ENCODE measurements at places on chromosomes 2 and 18.

DNA sequence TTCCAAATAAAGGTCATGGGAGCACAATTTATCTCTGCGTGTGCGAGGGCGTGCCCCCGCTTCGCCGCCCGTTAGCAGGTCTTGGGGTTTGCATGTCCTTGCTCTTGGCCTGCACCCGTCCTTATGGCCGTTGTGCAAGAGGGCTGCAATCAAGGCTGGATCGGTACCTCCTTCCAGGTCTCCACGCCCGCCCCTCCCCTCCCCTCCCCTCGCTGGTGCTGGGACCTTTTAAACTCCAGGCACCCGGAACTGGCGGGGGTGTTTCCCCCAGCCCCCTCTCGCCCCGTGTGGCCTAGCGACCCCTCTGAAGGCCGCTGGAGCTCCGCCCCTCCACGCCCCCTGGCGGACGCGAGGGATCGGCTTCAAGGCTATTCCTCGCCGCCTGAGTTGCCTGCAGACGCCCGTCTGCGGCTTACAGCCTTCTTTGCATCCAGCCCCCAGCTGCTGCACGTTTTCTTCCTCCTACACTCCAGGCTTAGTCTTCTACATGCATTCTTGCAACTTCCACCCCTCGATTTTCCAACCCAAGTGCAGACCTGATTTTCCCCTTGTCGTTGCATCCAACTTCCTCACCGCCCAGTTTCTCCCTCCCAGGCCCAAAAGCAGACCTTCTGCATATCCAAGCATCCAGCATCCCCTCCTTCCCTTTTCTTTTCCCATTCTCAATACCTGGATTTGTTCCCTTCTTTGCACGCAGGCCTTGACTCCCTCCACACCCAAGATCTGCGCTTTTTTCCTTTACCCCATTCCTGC is 577 bp downstream of the IDH1 start:
- peak; percentile 90 for DNase-seq

- no peak for DNase-seq
Observed at GRCh38 chr18:32922951-32923430, 150.2 kb upstream of the KLHL14 start.

DNA sequence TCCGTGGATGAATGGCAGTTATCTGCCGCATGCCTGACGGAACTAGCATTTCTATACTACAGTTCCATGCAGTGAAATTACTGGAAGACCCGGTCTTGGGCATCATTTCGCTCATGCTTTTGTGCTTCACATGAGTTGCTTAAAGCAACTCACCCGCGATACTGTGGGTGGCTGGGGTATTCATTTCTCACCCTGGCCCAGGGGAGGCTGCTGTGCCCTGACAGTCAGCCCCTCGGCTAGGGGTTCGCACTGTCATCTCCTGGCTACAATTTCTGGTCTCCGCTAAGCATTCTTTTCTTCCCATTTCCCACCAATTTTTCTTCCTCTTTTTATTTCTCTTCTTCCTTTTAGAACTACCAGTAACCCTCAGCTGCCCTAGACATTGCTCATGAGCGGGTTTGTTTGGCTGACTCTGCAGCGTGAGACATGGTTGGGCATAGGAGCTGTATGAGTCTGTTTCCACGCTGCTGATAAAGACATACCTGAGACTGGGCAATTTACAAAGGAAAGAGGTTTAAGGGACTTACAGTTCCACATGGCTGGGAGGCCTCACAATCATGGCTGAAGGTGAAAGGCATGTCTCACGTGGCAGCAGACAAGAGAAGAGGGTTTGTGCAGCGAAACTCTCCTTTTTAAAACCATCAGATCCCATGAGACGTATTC is 16.5 kb upstream of the CNDP2 start:
- DNase-seq: no peak

- DNase-seq: no peak
Observed at GRCh38 chr2:190023860-190024259, 38.7 kb downstream of the MSTN start.

GRCh38 chr2:145043399-145043834 is 523.5 kb upstream of the ZEB2 start:
- DNase-seq: no peak

DNA sequence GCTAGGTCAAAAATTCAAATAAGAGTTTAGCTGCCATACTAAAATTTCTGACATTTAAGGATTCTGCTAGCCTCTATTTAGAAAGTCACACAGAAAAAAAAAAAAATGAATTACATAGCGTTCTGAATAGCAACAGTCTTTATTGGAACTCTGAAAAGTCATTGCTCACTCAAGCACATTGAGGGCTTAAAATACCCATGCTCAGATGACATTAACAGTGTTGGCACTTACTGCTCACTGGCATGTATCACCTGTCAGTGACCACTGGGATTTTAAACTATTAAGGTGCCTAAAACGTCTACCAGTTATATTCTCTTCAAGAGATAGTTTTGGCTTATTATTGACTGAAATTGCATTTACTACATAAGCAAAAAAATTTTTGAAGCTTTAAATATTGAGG is 468.0 kb upstream of the SPHKAP start:
- no peak for DNase-seq

DNA sequence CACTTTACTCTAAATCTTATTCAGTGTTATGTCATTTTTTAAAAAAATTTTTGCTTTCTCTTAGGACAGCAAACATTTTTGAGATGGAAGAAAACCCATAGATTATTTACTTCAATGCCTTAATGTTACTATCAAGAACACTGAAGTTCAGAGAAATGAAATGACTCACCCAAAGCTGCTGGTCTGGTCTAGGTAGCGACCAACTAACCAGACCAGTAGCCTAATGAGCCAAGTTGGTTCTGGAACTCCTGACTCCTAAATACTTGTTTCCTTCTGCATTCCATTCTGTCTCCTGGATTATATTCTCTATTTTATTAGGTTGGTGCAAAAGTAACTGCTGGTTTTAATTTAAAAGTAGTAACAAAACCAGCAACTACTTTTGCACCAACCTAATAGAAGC is 35.4 kb downstream of the SLC8A1 start:
- peak; percentile 23 for DNase-seq

DNA sequence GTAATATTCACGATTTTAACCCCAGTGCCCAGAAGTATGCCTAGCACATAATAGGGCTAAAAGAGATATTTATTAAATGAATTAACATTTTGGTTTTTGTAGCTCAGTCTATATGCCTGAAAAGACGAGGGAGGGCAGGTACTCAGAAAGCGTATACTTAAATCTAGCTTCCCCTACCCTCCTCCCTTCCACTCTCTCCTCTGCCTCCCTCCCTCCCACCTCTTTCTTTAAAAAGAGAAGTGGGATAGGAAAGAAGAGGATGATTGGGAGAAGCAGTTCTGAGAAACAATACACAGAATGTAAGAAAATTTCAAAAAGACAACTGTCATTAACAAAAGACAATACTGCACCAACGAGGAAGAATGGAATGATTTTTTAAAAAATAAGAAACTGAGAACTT is 39.8 kb downstream of the CHMP3 start:
- DNase-seq: no peak

DNA sequence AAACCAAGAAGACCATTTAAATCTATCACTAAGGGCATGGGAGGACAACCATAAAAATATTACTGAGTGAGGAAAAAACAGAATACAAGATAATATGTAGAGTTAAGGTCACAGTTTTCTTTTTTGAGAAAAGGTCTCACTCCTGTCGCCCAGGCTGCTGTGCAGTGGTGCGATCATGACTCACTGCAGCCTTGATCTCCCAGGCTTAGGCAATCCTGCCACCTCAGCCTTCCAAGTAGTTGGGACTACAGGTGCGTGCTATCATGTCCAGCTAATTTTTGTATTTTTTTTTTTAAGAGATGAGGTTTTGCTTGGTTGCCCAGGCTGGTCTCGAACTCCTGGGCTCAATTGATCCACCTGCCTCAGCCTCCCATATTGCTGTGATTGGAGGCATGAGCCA is 24.0 kb downstream of the POLR1A start:
- DNase-seq: no peak

DNA sequence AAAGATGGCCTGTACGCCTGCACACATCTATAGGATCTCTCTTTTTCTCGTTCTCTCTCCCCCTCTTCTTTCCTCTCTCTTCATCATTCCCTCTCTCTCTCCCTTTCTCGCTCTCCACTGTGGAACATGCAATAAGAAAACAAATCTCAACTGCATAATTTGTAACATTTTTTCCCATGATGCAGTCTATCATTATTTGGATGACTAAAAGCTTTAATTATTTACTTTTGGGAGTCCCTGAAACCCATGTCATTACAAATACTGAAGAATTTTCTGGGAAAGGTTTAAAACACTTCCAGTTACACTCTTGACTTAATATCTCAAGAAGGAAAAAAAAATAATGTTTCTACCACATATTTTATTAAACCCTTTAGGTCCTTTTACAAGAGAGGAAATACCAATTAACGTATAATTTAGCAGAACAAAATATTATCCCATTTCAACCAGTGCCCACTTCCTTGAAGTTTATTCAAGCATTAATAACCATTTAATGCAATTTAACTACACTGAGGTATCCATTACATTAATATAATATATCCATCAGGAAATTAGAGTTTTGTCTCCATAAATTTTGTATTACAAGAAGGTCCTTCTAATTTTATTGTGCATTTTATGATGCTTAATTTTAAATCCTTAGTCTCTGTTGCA is 1615.2 kb upstream of the ACVR2A start:
- DNase-seq: no peak

GRCh38 chr2:172282944-172283343 is 144.4 kb upstream of the ITGA6 start:
- DNase-seq: peak; percentile 73

GRCh38 chr2:223787358-223787757 is 50.0 kb downstream of the AP1S3 start:
- no peak for DNase-seq

GRCh38 chr2:189485146-189485545 is 43.9 kb downstream of the WDR75 start:
- no peak for DNase-seq

- DNase-seq: no peak
Observed at GRCh38 chr18:58496937-58497336, 132.0 kb downstream of the ALPK2 start.

DNA sequence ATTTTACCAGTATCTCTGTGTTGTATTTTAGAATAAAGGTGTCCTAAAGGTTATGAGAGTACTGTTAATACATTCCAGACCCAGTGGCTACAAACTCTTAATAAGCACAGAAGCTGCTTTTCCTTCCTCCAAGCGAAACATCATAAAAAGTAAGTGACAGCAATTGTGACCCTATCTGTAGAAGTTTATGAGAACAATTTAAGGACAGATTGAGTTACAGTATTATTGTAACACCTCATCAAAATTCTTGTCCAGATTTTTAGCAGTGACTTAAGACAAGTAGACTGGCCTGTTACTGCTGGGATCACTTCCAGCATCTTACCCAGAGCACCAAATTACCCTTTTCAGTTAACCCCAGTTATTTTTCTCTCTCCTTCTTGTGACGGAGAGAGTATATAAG is 154.6 kb downstream of the ERBB4 start:
- DNase-seq: no peak

DNA sequence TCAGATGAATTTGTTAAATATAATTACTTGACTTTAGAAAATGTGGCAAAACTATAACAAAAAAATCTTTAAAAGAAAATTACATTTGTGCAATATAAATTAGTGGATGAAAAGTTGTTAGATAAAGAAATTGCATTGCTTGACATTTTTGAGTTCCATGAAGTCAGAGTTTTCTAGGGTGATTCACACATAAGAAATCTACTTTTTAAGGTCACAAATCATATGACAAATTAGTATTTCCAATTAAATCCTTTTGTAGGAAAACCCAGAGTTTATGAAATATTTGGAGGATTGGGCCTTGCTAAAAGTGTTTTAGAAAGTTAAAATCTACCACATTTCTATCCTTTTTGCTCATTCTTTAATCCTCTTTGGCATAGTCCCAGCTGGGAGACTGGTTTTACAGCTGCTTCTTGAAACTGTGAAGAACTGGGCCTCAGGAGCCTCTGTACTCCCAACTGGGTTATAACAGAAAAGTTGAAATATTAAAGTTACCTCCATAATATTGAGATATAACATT is 289.2 kb downstream of the LRRTM4 start:
- no peak for DNase-seq

DNA sequence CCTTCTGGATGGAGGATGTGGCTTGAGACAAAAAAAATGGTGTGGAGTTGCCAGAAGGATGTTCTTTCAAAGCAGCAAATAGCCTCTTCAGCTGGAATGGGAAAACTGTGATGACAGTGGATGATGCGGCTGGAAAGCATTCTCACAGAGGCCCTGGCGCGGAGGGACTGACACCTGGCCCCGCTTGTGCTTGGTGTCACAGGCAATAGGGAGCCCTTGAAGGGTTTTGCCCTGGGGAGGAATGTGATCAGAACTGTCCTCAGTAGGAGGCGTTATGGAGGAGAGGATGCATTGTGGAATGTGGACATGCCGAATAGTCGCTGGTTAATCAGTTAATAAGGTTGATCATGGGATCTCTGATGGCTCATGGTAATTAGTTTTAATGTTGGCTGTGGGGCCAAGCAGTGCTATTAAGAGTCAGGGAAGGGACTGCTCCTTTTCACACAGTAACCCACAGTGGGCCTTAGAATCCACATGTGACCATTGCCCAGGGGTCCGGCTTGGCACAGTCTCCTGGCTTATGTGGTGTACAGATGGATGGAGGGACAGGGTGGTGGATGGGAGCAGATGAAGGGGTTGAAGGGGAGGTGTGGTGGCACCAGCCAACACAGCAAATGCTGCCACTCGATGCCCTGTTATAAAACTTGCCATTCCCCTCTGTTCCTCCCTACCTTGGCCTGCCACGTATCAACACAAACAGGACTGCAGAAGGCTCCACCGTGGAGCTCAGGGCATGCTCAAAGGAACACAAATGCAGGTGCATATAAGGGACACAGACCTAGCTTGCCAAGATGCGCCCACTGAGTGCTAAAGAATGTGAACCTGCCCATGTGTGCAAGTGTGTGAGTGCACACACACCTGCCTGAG is 71.7 kb downstream of the CIB4 start:
- DNase-seq: no peak

GRCh38 chr2:63734510-63734909 is 107.2 kb upstream of the UGP2 start:
- DNase-seq: no peak

GRCh38 chr2:219510512-219511135 is 3.7 kb upstream of the ASIC4 start:
- DNase-seq: no peak

- DNase-seq: no peak
Observed at GRCh38 chr2:122358729-122359128, 603.3 kb downstream of the TSN start.

- DNase-seq: no peak
Observed at GRCh38 chr18:80023173-80023572, 11.1 kb upstream of the RBFA start.

DNA sequence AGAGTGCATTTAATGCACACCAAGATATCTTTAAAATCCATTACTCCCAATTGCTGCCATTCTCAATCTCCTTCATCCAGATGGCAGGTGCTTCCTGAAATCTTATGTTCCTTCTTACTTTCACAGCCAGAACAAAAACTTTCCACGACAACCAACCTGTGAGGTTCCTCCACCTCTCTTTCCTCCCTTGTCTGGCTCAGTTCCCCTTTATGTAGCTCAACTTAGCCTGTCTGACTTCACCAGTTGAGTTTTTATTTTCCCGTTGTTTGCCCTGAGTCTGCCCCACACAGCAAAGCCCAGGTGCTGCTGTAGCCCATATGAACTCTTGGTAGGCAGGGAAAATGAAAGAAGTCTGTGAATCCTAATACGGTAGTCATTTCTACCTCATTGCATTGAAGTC is 112.5 kb downstream of the MREG start:
- no peak for DNase-seq
